GM13977 (cell line): ENCODE measurements at places on chromosomes 13 and 19.
A peak's percentile ranks its signal among the peaks of the same experiment; 100 is the strongest.

- DNase-seq = no peak
Observed at GRCh38 chr13:28415994-28416421, 78.9 kb downstream of the FLT1 start.

- DNase-seq = no peak
Observed at GRCh38 chr19:31349160-31349881, at the start of gene TSHZ3. Gene TSHZ3 (minus strand): TSS chr19:31349436. CDS start chr19:31349219, 217 bp downstream.

GRCh38 chr13:46367617-46368327 lies 19.3 kb downstream of the RUBCNL start:
- DNase-seq = no peak

- DNase-seq = no peak
Observed at GRCh38 chr13:59562924-59563323, 600.8 kb downstream of the DIAPH3 start.

DNA sequence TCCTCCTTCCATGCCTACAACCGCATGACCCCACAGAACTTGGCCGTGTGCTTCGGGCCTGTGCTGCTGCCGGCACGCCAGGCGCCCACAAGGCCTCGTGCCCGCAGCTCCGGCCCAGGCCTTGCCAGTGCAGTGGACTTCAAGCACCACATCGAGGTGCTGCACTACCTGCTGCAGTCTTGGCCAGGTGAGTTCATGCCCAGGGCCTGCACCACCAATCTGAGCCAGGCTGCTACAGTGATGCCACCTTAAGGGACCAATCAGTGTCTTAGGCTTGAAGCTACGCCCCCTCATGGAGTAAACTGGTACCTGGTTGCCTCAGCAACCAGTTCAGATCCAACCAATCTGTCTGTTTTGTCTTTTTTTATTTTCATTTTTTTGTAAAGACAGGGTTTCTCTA lies 5.2 kb downstream of the SYDE1 start:
- DNase-seq = no peak

DNA sequence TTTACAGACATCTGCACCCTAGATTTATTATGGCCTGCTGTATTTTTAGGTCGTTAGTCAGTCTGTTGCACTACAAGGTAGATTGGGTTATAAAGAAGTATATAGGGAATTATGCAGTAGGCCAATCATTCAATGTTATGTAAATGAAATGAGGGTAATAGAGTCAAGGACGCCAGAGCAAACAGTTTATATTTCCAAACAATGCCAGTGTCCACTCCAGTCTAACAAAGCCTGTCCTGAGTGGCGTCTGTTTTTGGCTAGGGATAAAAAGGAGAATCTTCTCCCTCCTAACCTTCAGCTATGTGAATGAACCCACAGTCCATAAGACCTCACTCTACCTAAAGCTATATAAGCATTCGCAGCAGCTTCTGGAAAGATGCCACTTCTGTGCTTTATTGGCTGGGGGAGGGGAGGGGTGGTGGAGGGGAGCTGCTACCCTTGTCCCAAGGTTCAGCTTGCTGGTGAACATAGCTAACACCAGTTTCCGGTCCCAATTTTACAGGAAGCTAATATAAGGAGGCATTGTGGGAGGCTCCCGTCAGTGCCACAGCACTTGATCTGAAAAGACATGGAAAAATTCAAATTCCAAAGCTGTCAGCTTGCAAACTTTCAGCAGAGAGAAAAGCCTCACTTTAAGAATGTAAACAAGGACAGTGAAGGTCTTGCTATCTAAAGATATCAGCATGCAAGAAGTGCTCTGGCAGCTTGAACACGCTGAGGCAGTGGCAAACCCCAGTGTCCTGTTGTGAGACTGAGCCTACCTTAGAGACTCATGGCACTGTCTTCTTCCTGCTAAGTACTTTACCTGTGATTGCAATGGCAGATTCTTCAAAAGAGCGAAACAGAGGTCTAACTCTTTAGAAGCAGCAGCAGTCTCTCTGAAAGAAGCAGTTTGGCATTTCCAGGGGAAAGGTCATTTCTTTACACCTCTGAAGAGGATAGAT lies 369.9 kb downstream of the PCDH9 start:
- no peak for DNase-seq

GRCh38 chr13:50636007-50636704 lies 207.3 kb downstream of the DLEU7 start:
- peak; percentile 49 for DNase-seq

DNA sequence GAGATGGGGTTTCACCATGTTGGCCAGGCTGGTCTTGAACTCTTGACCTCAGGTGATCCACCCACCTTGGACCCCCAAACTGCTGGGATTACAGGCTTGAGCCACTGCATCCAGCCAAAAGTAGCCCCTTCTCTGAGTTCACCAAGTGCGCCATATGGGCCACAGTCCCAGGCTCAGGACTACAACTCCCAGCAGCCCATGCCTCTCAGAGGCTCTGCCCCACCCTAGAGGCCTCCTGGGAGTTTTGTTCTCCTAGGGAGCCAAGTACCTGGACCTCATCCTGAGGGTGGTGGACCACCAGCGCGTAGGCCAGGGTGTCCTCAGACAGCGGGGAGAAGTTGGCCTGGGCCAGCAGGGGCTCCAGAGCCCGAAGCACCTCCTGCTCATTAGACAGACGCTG lies 18.8 kb downstream of the TMEM143 start:
- no peak for DNase-seq

GRCh38 chr19:6103217-6103644 lies 7.1 kb downstream of the RFX2 start:
- DNase-seq = no peak

DNA sequence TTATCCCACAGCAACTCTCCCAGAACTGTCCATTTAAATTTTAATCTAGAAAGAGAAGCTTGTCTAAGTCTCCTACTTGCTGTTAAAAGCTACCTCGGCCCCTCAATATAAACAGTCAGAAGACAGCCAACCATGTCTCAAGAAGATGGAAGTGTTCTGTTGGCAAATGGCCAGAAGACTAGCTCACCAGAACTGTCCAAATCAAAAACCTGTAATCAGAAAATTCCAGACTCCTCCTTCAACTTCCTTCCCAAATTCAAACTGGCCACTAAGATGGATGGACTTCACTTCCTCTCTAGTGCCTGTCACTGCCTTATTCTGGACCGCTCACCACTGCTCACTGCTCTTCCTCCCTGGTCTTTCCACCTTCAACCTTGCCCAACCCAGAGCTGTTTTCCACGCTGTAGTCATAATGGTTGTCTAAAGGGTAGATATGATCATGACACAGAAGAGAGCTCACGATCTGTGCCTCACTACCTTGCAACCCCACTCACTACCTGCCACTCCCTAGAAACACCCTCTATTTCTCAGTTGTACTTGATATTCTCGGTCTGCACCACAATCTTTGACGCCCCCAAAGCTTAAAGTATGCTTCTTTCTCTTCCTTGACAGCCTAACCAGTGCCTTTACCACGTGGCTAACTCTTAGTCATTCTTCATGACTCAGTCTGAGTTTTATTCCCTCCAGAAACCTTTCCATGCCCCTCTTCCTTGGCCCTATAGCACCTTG lies 9.2 kb downstream of the FGF14 start:
- DNase-seq = no peak

- DNase-seq = peak; percentile 80
Observed at GRCh38 chr19:35882114-35882832, 13.9 kb downstream of the APLP1 start.

DNA sequence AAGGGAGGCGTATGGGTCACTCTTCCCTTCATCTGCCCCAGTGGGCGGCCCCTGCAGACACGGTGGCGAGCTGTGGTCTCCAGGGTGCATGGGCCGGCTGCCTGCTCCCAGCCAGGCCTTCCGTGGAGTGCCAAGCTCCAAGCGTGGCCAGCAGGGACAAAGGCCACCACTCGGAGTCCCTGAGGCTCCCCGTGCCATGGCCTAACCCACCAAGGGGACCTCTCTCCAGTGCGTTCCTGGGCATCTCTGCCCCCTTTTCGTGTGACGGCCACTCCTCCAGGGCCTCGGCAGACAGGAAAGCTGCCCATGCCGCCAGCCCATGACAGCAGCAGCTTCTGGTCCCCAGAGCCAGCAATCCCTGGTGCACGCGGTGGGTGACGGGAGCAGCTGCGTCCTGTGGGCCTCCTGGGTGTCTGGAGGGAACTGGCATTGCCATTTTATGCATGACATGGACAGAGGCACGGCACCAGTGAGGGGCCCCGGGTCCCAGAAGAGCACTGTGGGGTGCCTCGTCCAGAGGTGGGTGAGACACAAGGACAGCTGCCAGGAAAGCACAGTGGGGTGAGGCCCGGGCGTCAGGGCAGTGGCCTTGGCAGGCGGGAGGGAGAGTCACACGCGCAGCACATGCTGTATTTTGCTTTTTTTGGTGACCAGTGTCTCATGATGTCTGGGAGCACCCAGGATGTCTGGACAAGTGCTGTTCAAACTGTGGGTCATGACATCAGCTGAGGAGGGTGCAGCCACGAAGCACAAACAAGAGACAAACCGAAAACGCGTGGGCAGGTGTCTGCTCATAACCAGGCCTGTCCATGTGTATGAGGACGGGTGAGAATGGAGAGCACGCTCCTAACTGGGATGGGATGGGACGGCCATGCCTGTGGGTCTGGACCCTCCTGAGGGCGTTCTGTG lies 32.3 kb downstream of the CEBPG start:
- DNase-seq = no peak

DNA sequence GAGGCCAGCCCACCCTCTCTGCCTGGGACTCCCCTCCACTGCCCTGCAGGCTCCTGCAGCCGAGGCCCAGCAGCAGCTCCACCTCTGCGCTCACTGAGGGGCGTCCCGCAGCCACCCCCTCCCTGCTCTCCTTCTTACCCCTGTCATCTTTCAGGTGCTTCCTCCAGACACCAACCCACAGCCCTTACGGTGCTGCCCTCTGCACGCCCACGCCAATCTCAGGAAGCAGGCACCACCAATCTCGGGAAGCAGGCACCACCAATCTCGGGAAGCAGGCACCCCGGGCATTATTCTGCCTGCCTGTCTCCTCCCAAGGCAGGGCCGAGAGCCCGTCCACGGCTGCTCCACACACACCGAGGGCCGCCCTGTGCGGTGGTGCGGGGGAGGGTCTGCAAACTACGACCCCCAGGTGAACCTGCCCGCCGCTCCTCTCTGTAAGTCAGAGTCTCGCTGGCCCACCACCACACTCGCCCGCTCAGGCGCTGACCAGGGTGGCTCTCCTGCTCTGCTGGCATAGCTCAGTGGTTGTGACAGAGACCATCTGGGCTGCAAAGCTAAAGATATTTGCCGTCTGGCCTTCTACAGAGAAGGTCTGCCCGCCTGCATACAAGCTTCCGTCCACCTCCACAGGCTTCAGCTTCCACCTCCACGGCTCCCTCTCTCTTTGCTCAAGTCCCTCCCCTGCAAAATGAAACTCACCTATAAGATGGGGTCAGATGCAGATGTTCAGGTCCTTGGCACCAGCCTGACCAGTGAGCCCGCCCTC lies 2.9 kb downstream of the LSM7 start:
- DNase-seq = no peak

- DNase-seq = no peak
Observed at GRCh38 chr13:55091172-55091571, 2049.5 kb upstream of the PRR20A start.

- no peak for DNase-seq
Observed at GRCh38 chr13:38348861-38349389, 726 bp upstream of the UFM1 start.

DNA sequence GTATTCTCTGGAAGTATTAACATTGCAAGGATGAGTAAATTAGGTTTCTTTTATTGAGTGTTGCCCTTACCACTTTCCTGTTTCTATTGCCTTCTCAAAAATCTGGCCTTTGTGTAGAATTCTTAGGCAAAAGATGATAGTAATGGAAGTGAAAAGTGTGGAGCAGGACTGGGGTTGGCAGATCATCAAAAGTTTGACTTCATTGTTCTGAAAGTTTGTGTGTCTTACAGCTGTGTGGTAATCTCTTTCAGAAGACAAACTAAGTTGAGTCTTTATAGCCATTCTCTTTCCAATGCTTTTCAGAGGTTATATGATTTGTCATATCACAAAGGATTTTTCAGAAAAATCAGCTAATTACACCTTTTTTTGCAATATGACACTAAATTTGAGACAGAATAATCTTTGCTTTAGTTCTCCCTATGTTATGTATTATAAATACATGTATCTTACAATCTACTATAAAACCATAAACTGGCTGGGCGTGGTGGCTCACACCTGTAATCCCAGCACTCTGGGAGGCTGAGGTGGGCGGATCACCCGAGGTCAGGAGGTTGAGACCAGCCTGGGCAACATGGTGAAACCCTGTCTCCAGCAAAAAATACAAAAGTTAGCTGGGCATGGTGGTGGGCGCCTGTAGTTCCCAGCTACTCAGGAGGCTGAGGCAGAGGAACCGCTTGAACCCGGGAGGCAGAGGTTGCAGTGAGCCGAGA lies 8.7 kb upstream of the KCNRG start:
- DNase-seq = no peak

DNA sequence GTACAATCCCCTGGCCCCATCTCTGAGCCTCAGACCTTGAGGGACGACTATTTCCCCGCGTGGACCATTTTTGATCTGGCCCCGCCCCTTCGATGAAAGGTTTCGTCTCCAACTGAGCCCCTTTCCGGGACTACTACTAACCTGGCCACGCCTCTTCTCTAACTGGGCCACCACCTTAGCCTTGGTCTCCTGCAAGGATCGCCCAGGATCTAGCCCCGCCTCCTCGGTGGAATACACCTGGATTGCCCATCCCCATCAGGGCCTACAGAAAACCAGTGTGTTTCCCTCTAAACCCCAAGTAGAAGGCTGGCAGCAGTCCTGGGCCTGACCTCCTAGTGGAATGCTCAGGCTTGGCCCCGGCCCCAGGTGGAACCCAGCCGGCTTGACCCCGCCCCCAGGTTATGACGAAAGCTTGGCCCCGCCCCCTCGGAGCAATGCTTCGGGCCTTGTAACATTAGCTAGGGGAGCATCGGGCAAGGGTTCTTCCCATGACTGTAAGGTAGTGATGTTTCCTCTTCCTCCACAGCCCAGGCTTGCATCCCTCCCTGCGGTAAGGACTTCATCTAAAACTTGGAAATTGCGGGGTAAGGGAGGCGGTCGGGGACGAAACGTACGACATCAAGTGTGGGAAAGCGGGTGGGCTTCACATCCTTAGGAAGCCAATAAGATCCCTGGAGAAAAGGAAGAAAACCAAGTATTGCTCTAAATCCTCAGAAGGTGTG lies 9.1 kb downstream of the SPACA6 start:
- no peak for DNase-seq
